ENCODE measurements at places on chromosomes 6 and 20. TPM values are rescaled to one million over a fixed set of nuclear protein-coding genes. Genes with fewer than 3 reads are reported as not detected.
A peak's percentile ranks its signal among the peaks of the same experiment; 100 is the strongest.

DNA sequence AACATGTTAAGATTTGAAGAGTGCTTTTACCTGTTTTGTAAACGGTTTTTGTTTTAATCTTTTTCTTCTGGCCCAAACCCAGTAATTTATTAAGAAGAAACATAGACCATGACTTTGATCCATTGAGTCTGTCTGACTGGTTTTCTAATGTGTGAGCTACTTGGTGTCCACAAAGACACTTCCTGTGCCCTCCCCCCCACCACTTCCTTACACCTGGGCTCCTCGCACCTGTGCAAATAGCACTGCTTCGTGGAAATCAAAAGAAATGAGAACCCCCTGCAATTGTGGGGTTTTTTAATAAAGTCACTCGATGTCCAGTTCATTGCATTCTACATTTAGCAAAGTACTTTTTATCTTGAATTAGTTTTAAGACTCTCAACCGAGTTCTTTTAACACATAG lies 65.5 kb downstream of the SMOC2 start:
- H3K36me3 ChIP-seq: no peaks in the 10 kb centered on the region
- peaks cover 22% of the 10 kb centered on the region for H3K27me3 ChIP-seq
- H3K4me1 ChIP-seq: no peaks in the 10 kb centered on the region

DNA sequence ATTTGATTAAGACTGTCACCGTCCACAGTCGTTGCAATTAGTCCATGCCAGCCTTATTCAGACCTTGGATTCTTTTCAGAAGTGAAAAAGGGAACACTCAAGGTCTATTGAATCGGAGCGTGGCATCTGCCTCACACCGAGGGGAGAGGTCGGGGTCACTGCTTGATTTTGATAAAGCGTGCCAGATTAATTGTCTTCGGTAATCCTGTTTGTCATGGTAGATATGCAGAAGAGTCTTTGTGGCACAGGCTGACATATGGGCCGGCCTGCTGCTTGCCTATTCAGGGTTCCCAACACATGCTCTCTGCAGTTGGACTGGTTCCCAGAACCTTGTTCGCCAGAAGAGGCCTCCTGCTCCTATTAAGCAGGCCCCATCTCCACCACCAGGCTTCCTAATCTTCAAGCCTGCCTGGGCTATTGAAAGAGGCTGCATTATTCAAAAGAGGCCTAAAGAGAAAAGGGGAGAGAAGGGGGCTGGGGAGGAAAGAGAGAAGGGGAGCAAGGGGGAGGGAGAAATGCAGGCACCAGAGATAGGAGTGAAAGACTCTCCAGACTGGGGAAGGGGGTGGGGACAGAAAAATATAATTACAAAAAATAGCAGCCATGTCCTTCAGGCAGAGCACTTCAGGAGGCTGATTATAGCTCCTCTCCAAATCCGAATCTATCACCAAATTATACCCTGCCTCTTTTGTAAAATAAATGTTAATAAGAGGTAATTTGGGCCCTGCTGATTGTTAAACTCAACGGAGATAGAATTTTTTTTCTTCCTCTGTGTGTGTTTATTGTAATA lies 611.3 kb downstream of the HDGFL1 start:
- H3K27me3 ChIP-seq: no peaks in the 10 kb centered on the region
- H3K36me3 ChIP-seq: no peaks in the 10 kb centered on the region
- peak; percentile 37 for DNase-seq

- H3K27ac ChIP-seq: peak overlapping the region; percentile 68
- H3K4me1 ChIP-seq: peaks cover 41% of the 10 kb centered on the region
- no peak overlapping the region for H3K4me3 ChIP-seq
- H3K36me3 ChIP-seq: peaks cover 6% of the 10 kb centered on the region
- H3K27me3 ChIP-seq: no peaks in the 10 kb centered on the region
These were observed 71.2 kb downstream of the TNFRSF21 start for GRCh38 chr6:47238456-47238995.

The MUC21 gene
- polyA plus RNA-seq: not detected

DNA sequence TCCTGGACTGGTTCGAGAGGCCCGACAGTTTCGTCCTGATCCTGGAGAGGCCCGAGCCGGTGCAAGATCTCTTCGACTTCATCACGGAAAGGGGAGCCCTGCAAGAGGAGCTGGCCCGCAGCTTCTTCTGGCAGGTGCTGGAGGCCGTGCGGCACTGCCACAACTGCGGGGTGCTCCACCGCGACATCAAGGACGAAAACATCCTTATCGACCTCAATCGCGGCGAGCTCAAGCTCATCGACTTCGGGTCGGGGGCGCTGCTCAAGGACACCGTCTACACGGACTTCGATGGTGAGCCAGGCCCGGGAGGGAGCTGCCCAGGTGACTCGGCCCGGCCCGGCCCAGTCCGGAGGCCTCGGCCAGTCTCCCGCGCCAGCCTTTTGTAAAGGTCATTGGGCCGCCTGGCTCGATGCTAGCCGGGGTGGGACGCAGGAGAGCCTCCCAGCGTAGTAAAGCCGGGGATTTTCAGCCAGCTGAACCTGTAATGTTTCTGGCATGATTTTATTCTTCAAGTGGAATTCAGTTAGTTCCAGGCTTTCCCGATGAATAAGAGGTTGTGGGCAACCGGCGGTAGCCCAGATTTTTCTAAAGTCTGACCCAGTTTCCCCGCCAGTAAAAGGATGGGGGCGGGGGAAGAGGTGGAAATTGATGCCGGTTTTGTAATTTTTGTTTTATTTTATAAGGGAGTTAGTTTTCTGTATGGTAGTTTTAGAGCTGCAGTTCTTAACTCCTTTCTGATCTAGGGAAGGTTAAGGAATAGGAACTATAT lies 1.4 kb downstream of the PIM1 start:
- peaks cover 35% of the 10 kb centered on the region for H3K36me3 ChIP-seq
- peak; percentile 61 for DNase-seq
- H3K27me3 ChIP-seq: no peaks in the 10 kb centered on the region
- peaks cover 21% of the 10 kb centered on the region for H3K4me1 ChIP-seq
- H3K4me3 ChIP-seq: peak overlapping the region; percentile 74
- peak overlapping the region; percentile 89 for H3K27ac ChIP-seq

DNA sequence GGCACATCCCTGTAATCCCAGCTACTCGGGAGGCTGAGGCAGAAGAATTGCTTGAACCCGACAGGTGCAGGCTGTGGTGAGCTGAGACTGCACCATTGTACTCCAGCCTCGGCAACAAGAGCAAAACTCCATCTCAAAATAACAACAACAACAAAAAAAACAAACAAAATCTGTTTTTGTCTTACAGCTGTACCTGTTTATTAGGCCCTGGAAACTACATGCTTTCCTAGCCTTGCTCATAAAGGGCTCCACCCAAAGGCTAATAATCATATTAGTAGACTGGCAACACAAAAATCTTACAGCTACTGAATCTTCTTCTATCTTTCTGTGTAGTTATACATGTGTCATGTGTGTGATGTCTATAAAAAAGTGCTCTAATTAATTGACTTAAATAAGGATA lies 503.9 kb upstream of the EYS start:
- no peaks in the 10 kb centered on the region for H3K27me3 ChIP-seq
- DNase-seq: no peak
- no peaks in the 10 kb centered on the region for H3K4me1 ChIP-seq
- no peak overlapping the region for H3K4me3 ChIP-seq
- H3K36me3 ChIP-seq: no peaks in the 10 kb centered on the region
- H3K27ac ChIP-seq: no peak overlapping the region

DNA sequence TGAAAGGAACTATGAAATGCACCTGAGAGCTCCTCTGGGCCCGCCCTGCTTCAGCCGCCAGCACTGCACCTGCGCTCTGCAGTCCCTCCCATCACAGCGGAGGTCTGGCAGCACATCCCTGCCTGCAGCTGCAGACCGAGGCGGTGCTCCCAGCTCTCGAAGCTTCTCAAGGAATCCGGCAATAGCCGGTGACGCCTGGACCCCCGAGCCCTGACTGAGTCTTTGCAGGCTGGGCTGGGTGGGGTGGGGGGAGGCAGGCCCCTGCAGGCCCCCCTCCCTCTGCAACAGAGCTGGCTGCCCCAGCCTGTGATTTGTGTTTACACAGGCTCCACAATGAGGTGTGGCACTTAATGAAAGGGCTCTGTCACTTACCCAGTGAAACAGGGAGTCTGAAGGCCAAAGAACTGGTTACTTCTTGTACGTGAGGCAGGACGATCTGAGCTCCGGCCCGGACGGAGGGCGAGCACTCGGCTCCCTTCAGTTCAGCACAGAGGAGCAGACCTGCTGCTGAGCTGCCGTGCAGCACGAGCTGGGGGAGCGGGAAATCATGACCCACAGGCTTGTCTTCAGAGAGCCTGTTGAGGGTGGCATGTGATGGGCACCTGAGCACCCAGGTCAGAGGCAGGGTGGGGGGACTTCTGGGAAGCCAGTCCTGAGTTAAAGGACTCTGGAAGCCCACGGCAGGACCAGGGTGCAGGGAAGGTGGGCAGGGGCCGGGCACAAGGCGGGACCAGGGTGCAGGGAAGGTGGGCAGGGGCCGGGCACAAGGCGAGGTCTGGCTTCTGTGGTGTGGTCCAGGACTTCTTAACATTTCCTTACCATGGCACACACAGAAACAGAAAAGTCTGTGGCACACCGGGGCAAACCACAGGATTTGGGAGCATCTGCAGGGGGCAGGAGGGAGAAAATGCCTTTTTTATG lies 192.3 kb upstream of the THBS2 start:
- no peaks in the 10 kb centered on the region for H3K36me3 ChIP-seq
- no peak overlapping the region for H3K4me3 ChIP-seq
- peaks cover 10% of the 10 kb centered on the region for H3K4me1 ChIP-seq
- peak; percentile 84 for DNase-seq

DNA sequence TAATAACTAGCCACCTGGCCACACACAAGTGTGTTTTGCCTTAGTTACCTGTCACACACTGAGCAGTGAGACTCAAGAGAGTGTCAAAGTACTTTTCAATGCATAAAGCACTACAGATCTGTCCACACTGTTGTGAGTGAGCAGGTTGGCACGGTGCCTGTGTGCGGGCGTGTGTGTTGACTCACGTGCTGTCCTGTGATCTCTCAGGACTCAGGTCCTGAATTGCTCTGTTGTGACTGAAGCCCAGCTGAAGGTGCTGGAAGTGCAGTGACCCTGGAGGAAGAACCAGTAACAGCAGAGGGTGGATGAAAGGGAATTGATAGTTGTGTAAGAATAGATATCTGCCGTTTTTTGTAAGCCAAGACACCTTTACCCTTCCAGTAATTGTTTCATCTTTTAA lies 18.3 kb downstream of the SLC16A10 start:
- H3K36me3 ChIP-seq: peaks cover 7% of the 10 kb centered on the region
- H3K4me3 ChIP-seq: no peak overlapping the region
- H3K27me3 ChIP-seq: no peaks in the 10 kb centered on the region

The ME1 gene
- polyA plus RNA-seq: 11.9 TPM

The E2F3 gene
- 17.9 TPM for polyA plus RNA-seq

DNA sequence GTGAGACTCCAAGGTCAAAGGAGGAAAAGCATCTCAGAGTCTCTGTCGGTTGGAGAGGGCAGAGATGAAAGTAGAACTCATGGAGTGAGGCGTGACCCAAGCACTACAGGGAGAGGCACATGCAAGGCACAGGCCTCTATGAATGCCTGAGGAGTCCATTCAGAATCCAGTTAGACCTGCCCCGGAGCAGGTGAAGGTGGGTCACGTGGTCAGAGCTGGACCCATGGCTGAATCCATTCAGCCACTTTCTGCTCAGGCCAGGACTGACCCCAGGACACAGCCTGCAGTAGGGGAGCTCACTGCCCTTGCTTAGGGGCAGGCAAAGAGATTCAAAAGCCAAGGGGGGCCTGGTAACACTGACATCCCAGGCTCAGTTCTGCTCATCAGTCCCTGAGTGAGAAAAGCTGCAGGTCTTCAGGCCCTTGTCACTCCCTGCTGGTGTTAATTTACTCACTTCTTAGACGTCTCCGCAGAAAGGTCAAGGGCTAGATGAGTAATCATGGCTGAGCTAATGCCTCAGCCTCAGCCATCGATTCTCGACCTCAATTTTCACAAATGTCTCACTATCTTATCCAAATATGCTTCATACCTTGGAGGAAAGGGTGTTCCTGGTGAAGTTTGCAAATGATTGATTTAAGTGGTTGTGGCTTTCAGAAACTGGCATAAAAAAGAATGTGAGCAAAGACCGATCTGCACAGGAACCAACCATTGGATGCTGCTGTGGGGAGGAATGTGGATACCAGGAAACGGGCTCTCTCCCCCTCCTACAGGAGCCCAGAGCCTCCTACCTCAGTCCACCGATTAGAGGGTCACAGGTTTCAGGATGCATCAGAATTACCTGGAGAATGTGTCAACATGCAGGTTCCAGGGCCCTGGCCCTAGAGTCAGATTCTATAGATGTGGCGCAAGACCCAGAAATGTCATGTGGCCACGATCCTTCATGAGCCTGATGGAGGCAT lies 584.4 kb downstream of the PTPRT start:
- H3K4me1 ChIP-seq: no peaks in the 10 kb centered on the region
- H3K27ac ChIP-seq: no peak overlapping the region
- H3K27me3 ChIP-seq: no peaks in the 10 kb centered on the region
- no peak overlapping the region for H3K4me3 ChIP-seq
- H3K36me3 ChIP-seq: no peaks in the 10 kb centered on the region

The EMILIN3 gene
- 4.0 TPM for polyA plus RNA-seq

The MEP1A gene
- polyA plus RNA-seq: 649 TPM

- H3K36me3 ChIP-seq: no peaks in the 10 kb centered on the region
- no peaks in the 10 kb centered on the region for H3K27me3 ChIP-seq
- H3K4me1 ChIP-seq: no peaks in the 10 kb centered on the region
- DNase-seq: no peak
- H3K27ac ChIP-seq: no peak overlapping the region
These were observed 15.7 kb upstream of the CGA start for GRCh38 chr6:87110636-87111035.

DNA sequence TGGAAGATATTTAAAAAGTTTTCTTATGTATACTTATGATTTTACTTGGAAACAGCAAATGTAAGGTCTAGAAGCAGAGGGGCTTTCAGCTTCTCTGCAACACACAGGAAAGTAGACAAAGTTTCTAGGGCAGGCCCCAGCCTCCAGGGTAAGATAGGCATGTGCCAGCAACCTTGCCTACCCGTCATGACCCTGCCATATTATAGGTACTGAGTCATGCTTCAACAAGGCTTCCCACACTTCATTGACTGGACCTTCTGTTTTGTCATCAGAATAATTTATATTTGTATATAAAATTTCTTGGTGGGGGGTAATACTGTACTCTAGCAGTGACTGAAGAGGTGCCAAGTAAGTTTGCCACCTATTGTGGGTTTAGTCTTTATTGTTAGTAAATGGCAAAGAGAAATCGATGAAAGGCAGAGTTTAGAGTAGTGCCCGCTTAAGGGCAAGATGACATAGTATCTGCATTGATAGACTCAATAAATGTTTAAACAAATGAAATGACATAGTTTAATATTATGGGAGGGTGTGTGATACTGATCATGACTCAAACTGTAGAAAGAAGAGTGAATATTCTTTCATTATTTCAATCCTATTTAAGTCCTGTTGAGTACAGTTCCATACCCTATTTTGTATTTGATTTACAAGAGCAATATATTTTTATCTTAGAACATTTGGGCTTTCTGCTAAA lies 95.6 kb downstream of the JARID2 start:
- no peak for DNase-seq
- no peaks in the 10 kb centered on the region for H3K36me3 ChIP-seq
- no peaks in the 10 kb centered on the region for H3K27me3 ChIP-seq
- no peak overlapping the region for H3K27ac ChIP-seq
- H3K4me3 ChIP-seq: no peak overlapping the region

- H3K4me1 ChIP-seq: no peaks in the 10 kb centered on the region
- no peaks in the 10 kb centered on the region for H3K36me3 ChIP-seq
- no peaks in the 10 kb centered on the region for H3K27me3 ChIP-seq
These were observed 30.2 kb upstream of the SGK1 start for GRCh38 chr6:134347885-134348805.
